ENCODE measurements at places on chromosomes 2 and 18.
A peak's percentile ranks its signal among the peaks of the same experiment; 100 is the strongest.

GRCh38 chr2:232387451-232388171 lies 9.1 kb downstream of the ALPP start:
- DNase-seq = no peak

- DNase-seq = no peak
Measured at GRCh38 chr2:44107086-44107740, 61.5 kb upstream of the PPM1B start.

DNA sequence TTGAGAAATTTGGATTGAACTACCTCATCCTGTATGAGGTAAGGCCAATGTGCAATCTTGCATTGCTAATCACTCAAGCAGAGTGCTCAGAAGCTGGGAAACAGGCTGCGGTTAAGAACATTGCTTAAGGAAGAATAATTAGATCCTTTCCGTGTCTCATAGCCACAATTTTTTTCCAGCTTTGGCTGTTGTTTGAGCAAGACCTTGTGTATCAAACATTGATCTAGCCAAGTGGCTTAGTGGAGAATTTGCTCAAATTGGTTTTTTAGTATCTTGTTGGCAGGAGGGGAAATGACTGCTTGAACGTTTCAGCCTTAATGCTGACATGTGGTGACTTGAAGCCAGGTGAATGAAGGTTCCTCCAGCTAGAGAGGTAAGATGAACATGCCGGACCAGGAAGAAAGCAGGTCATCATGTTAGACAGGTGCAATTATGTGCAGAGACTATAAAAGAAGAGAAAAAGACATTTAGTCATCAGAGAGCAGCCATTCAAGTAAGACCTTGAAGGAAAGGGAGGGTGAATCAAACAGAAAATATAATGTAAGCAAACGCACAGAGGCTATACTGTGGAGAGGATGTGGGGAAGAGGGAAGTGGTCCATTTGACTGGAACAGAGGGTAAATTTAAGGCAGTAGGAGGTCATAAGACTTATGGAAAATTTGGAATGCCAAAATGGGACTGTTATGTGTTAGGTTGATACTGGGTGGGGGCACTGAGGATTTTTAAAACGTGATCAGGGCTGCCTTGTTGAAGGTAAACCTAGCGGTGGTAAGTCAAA lies 98.9 kb upstream of the CYP1B1 start:
- DNase-seq = no peak

- DNase-seq = no peak
Measured at GRCh38 chr2:228878138-228878537, 392.9 kb downstream of the PID1 start.

DNA sequence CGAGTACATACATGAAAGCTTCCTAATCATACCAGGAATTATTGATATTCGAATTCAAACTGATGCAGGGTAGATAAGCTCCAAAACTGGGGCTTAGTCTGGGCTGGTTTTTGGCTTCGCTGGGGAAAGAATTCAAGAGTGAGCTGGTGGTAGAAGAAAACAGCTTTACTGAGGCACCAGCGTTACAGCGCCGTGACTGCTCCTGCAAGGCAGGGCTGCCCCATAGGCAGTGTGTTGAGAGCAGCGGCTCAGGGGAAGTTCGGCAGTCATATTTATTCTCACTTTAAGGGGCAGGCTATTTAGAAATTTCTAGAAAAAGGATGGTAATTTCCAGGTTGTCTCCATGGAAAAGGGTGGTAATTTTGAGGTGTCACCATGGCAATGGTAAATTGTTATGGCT lies 292.6 kb upstream of the TCF4 start:
- no peak for DNase-seq

- no peak for DNase-seq
Measured at GRCh38 chr2:173254659-173255058, 100.0 kb upstream of the CDCA7 start.

DNA sequence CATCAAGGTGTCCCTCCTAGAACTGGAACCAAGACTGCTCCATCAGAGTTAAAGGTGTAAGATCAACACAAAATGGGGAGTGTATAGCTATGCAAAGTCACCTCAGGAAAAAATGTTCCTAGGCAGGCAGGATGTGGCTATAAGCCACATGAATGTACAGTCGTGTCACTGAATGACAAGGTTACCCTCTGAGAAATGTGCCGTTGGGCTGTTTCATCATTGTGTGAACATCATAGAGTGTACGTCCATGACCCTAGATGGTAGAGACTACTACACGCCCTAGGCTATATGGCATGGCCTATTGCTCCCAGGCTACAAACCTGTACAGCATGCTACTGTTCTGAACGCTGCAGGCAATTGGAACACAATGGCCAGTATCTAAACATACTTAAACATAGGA lies 24.5 kb downstream of the TYMS start:
- DNase-seq = peak; percentile 13

GRCh38 chr18:64436111-64436510 lies 287.2 kb upstream of the LINC00305 start:
- no peak for DNase-seq

- no peak for DNase-seq
Measured at GRCh38 chr2:209230560-209230959, 193.3 kb upstream of the MAP2 start.

DNA sequence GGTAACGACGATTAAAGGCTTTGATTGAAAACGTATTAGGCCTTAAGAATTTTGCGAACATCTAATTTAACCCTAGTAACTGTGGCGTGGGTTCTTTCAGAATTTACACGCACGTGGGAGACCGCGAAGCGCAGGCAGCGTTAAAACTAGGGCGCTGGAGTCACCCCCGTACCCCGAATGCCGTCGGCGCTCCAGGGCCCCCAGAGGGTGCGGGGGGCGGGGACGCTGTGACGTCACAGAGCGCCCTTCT lies 673 bp upstream of the SMCHD1 start:
- DNase-seq = peak; percentile 61

GRCh38 chr2:158412206-158412605 lies 44.3 kb downstream of the CCDC148 start:
- no peak for DNase-seq

DNA sequence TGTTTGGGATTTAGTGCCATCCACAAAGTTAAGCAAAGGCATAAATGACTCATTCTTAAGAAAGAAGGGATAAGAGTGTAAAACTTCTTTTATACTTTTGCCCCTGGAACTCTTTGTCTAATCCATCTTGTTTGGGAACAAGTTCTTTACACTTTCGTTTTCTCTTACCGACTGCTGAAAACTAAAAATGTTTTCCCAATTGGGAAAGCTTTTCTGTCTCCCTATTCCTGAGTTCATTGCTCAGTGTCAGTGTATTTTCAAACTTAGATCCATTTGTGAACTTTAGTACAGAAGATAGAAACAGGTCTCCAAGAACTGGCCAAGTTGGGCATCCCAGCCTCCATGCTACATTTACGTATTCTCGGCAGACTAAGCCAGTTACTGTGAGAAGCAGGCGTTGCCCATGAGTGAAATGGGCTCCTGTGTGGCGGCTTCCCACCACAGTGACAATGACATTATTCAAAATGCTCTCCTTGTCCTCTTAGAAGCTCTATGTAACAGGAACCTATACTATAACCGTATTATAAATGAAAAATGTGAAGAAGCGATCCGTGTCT lies 51.7 kb downstream of the TGOLN2 start:
- no peak for DNase-seq

GRCh38 chr18:3383381-3383915 lies 66.5 kb upstream of the TGIF1 start:
- no peak for DNase-seq

DNA sequence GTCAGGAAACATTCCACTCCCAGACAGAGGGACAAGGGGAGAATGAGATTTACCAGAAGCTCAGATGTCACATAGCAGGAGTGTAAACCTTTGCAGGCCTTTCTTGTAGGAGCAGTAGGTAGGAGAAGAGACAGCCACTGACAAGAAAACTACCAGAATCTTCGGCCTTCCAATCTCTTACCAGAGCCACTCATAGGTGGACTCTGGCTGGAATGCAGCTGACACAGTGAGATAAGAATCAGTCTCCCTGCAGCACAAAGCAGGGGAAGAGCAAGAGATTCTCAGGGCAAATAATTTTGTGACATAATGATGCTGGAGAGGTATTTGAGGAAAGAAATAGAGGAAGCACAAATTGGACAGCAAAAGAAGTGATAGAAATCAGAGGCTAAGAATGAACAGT lies 1534.5 kb downstream of the DPP10 start:
- no peak for DNase-seq

DNA sequence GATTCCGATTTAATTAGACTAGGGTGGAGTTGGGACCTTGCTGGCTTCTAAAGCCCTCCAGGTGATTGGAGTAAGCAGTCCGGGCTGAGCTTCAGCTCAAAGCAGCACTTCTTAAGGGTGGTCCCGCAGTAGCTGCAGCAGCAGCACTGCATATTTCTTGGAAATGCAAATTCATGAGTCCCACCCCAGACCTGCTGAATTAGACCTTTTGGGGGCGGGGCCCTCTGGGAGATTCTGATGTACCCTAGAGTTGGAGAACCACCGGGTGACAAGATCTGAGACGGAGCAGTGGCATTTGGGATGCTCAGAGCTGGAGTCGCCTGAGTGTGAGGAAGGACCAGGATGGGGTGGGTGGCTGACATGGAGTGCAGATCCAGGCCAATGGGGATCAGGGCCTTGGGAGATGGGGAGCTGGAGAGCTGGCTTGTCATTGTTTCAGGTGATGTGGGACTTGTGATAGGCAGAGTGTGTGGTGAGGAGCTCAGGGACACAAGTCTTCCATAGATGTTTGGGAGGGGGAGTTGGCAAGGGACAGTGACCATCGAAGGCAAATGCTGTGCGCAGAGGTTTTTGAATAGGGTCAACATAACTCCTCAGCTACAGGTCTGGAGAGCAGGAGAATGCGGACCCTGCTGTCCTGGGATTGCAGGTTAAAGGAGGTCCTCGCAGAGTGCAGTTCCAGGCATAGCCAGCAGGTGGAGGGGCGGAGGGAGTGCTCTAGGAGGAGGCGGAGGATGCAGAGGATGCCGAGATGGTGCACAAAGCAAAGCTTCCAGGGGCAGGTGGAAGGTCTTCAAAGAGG lies 130.9 kb upstream of the RAB12 start:
- DNase-seq = peak; percentile 56

GRCh38 chr2:158024288-158024898 lies 77.3 kb upstream of the UPP2 start:
- peak; percentile 14 for DNase-seq

DNA sequence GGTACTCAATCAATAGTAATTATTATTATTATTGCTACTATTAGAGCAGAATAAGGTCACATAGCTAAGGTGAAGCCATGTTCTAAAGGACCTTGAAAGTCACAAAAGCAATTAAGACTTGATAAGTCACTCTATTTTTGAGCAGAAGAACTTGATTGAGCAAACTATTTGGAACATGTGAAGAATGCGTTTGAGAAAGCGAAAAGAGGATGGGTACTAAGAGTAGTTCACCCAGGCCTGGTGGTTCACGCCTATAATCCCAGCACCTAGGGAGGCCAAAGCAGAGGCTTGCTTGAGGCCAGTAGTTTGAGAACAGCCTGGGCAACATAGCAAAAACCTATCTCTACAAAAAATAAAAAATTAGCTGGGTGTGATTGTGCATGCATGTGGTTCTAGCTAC lies 7.2 kb upstream of the RTN4 start:
- no peak for DNase-seq

DNA sequence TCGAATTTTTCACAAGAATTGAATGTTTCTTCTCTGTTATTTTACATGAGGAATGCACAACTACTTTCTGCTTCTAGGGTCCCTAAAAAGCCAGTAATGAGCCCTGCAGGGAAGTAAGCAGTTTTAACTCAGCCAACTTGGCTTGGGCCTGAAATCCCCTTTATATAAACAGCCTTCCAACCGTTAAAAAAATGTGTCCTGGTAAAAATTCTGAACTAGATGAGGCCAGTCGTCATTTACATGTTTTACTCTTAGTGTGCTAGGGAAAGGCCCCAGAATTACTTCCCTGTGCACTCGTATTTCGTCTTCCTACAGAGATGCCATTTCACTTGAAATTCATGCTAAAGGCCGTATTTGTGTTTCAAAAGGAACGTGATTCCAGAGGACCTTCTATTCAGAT lies 42.4 kb upstream of the RPE start:
- DNase-seq = no peak

GRCh38 chr2:7037340-7038333 lies 120.4 kb downstream of the RNF144A start:
- peak; percentile 20 for DNase-seq

DNA sequence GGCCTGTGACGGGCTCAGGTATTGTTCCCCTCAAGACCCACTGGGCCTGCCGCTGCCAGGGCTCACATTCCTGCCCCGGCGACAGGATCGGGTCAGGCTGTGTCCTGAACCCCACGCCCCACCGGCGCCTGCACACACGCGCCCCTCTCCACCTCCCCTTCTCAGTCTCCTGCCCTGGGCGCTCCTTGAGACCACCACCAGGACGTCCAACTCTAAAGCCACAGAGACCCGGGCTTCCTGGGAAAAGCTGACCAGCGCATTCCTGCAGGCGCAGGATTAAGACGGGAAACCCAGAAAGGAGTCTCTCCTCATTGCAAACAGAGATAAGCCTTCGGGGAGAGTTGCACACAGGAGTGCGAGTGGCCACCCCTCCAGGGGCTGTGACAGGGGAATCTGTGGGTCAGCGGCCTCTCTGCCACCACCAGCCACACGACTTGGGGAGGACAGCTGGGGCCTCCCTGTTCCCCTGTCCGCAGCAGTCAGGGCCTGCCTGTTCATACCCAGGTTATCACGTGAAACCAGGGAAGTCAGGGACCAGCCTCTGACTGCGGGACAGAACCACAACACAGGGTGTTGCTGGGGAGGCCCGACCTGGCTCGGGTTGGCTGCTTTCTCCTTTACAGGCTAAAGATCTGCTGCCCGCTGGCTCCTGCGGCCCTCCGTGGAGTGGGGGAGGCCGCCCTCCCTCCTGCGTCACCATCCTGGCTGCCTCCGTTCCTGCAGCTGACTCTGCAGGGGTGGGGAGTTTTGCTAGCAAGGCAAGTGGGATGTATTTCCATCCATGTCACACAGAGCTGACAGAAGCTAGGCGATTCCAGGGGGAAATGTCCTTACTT lies 88.8 kb downstream of the ZCCHC2 start:
- DNase-seq = no peak

DNA sequence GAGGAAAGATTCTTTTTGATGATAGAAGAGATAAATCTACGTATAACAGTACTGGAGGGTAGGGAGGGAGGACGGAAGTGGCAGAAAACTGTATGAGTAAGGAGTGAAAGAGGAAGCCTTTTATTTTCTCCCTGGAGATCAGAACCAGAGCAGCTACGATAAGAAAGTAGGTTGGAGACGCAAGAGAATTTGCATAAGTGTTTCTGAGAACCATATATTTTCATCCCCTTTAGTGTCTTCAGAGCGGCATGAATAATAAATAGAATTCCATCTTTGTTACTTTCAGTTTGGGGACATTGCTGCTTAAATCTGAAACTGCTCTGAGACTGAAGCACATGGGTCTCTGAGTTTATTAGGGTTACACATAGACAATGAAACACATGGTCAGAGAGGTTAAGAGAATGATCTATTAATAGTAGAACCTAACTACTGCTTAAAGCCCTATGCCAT lies 230.2 kb upstream of the TNP1 start:
- DNase-seq = no peak

- DNase-seq = no peak
Measured at GRCh38 chr2:224658780-224659405, 57.3 kb downstream of the CCDC195 start.

DNA sequence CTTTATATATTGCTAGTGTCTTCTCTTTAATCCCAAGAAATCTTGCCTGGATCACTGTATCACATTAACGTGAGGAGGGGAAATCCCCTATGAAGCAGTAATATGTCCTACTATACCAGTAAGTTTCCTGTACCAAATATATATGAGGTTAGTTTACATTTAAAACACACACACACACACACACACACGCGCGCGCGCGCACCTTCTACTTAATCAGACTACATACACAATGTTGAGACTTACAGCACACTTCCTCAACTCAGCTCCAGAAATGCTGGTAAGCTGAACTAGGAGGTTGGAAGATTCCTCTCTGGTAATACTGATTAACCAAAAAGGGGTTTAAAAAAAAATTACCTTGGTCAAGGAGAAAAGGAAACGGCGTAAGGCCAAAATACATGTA lies 49.3 kb downstream of the USP34 start:
- DNase-seq = no peak
